Islet precursor cell (in vitro differentiated cells): ENCODE measurements at places on chromosomes 6 and 20.

- no peak for DNase-seq
Observed at GRCh38 chr6:107123501-107123900, 8.2 kb upstream of the BEND3 start.

- no peak for DNase-seq
Observed at GRCh38 chr6:34583461-34583860, 27.3 kb upstream of the SPDEF start.

DNA sequence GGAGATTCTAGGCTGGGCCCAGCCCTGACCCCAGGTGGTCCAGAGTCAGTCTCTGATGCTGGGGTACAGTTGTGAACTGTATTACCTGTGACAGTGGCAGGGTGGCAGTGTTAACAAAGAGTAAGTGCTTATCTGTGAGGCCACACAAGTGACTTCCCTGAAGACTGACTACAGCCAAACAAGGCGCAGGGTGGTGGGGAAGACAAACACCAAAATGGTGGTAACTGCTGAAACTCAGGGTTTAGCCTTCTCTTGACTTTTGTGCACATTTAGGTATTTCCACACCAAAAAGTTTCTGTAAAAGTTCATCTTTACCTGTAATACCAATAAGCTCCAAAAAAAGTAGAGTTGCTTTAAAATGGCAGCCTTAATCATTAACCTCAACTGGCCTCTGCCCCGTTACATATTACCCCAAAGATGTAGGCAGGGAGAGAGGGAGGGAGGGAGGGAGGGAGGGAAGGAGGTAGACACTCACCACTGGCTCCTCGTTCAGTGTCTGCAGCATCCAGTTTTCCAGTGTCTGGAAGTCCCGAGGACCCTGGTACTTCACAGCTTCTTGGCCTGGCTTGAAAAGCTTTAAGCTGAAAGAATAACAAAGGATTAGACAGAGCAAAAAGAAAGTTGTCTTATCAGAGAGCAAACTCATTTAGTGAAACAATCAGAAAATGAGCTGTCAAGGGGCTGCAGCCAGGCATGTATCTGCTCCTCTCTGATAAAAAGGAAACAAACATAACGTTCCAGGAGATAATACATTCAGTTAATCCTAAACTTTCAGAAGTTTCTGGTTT lies 11.3 kb downstream of the TXNDC5 start:
- no peak for DNase-seq

DNA sequence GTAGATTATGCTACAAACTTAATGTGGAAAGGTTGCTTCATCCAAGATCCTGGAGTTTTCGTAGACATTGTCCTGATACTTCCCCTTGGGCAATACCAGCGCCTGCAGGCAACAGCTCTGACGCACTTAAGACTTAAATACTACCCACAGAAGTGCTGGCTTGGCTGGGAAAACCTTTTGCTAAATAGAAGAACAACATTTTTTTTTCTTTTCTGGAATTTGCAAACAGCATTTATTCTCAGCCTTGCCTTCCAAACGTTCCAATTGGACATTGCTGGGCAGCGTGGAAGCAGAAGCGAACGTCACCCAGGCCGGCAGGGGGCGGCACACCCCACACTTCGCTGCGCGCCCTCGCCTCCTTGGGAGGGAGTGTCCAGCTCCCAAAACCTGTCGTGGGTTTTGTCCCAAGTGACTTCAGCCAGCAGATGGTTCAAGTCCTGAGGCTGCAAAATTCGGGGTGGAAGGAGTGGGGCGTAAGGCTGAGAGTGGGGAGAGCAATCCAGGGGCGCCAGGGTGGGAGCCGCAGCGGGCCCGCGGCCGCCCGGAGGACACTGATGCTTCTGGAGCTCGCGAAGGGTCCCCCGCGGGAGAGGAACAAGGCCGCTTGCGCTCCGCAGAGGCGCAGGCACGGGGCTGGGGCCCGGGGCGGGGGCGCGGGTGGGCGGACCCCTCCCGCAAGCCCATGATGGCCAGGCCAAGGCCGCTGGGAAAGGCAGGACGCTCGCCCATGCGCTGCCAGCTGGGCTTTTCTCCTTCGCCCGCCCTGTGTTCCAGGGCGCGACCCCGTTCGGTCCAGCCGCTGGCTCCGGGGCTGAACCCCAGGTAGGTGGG lies 60.8 kb upstream of the MAP3K4 start:
- DNase-seq, result peak; percentile 87

- DNase-seq, result no peak
Observed at GRCh38 chr20:9909167-9909566, 70.3 kb upstream of the PAK5 start.

DNA sequence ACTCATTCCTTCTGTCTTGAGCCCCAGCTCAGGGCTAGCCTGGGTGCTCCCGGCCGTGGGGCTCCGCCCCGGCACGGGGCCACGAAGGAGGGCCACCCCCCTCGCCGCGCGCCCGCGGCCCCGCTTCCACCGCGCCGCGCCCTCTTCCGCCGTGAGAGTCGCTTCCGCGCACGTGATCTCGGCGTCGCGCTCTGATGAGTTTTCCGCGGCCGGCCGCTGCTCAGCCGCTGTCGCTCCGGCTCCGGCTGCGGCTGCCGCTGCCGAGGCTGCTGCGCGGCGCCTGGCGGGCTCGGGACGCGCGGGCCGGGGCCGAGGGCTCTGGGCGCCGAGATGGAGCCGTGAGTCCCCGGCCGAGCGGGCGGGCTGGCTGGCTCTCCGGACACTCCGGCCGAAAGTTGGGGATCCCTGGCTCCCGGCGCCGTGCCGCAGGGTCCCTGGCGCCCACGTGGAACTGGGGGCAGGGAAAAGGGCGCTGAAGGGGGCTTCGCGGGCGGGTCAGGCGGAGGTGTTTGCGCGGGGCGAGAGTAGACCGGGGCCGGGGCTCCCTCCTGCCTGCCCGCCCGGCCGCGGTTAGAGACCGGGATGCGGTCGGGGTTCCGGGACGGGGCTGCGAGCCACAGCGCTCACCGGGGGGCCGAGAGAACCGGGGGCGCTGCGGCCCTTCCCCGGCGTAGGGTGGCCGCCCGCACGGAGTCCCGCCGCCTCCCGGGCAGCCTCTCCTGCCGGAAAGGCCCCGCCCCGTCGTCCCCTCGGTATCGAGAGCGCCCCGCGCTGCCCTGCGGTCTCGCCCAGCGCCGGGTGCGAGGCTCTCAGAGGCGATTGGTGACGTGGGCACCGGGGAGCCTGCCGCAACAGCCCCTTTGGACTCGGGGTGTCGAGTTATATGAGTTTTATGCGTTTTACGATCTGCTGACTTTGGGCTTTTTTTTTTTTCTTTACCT lies at the start of gene TMEM181:
Gene TMEM181 (plus strand): TSS at position 197 of the 941 bp plus-strand sequence. CDS start 134 bp downstream, at position 331.
- peak; percentile 87 for DNase-seq

GRCh38 chr20:38344107-38344701 lies 2.1 kb upstream of the LBP start:
- no peak for DNase-seq

GRCh38 chr6:11083491-11083890 lies 10.1 kb upstream of the SMIM13 start:
- DNase-seq, result no peak

DNA sequence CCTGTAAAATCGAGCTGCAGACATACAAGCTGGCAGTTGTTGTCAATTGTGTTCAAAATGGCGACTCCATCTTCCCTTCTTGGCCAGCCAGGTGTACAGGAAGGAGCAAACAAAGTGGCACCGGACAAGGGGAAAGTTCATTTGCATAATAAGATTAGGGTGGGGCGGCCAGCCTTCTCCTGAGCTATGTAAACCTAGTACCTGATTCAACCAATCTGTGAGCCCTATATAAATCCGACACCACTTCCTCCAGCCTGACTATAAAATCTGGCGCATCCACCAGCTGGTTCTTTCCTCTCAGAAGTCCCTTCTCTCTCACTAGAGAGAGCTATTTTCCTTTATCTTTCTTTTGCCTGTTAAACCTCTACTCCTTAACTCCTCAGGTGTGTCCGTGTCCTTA lies 8.1 kb upstream of the HBS1L start:
- no peak for DNase-seq

DNA sequence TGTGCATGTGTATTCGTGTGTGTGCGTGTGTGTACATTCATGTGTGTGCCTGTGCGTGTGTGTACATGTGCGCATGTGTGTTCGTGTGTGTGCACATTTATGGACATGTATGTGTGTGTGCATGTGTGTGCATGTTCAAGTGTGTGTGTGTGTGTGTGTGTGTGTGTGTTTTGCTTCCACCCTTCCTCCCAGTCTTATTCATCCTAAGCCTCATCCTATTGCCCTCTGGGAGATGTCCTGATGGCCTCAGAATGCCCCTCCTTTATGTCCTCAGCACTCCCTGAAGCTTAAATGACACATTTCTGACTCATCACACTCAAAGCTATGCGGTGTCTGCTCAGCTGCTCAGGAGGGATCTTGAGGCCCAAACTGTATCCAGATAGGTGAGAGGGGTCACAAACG lies 76.6 kb upstream of the CCDC167 start:
- DNase-seq, result peak; percentile 89

GRCh38 chr6:5173810-5174209 lies 86.9 kb downstream of the LYRM4 start:
- no peak for DNase-seq

DNA sequence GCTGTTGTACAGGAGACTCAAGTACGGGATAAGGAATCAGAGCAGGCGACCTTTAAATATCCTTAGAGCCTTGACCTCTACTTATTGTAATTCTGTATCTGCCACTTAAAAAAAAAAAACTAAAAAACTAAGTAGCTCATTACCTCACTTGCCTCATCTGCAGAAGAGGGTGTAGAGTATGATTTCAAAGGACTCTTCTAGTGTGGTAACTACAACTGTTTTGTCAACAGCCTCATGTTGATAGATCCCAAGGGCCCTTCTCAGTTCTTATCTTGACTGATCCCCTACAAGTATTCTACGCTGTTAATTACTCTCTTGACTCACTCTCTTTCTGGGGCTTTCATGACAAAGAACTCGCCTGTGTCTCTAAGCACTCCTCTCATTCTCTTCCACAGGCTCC lies 16.7 kb upstream of the PDYN start:
- DNase-seq, result peak; percentile 30

DNA sequence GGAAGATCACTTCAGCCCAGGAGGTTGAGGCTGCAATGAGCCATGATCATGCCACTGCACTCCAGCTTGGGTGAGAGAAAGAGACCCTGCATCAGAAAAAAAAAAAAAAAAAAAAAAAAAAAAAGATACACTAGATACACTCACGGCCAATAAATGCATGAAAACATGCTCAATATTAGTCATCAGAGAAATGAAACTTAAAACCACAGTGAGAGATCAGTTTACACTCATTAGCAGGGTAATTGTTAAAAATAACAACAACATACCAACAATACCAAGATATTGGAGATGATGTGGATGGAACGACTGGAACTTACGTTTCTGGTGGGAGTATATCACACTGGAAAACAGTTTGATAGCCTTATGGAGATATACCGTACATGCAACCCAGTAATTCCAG lies 29.9 kb downstream of the HS3ST5 start:
- DNase-seq, result no peak

- no peak for DNase-seq
Observed at GRCh38 chr6:33315793-33316602, 1.5 kb downstream of the ZBTB22 start.

GRCh38 chr20:4435225-4435624 lies 286.5 kb upstream of the PRND start:
- no peak for DNase-seq

DNA sequence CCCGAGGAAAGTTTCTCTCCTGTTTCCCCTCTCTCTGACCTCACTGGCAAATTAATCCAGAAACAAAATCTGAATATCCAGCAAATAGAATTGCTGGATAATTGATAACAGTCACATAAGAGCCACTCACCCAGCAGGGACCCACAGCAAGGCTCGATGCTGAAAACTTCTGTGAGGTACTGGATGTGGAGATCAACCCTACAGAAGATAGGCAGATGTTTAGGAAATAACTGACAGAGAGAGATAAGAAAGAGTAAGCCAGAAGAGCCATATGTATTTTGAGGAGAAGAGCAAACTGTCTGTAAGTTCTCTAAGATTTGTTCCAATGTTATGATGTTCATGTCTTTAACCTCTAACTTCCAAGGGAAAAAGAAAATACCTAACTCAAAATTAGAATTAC lies 59.7 kb downstream of the PKHD1 start:
- DNase-seq, result no peak

GRCh38 chr20:32473231-32474008 lies 111.7 kb downstream of the NOL4L start:
- no peak for DNase-seq

DNA sequence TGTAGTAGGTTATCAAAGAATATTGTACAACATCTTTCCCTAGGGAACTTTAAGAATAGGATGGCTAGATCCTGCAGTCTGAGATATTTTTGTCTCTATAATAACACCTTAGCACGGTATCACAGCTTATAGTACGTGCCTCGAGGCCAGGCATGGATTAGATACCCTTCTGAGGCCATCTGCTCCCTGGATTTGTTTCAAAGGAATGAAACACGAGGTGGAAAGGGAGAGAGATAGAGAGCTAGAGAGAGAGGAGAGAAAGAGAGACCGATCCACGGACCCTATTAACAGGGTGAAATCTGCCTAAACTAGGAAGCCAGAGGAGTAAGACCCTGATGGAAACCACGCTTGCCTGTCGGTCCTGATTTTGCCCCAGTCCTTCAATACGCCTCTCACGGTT lies 92.5 kb downstream of the CD83 start:
- DNase-seq, result no peak

GRCh38 chr20:50292591-50293283 lies 102.1 kb downstream of the CEBPB start:
- DNase-seq, result peak; percentile 72

- no peak for DNase-seq
Observed at GRCh38 chr6:47351621-47352020, 41.9 kb upstream of the TNFRSF21 start.

DNA sequence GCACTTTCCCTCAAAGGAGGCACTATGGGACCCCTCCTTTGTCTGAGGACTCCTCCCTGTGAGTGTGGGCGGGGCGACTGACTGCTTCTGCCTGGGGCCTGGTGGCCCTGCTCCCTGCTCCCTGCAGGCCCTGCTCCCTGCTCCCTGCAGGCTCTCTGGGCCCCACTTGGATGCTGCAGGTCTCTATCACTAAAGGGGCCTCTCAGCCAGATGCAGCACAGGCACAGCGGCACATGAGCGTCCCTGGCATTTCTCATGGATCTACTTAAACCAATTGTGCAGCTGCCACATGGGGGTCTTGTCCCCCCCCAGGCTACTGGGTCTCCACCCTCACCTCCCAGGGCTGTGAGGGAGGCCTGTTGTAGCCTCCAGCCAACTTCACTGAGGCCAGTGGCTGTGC lies 7.8 kb downstream of the EEF1A2 start:
- DNase-seq, result no peak

GRCh38 chr6:75220357-75220756 lies 14.5 kb upstream of the COL12A1 start:
- DNase-seq, result no peak

- no peak for DNase-seq
Observed at GRCh38 chr6:139680819-139681218, 306.4 kb upstream of the CITED2 start.

DNA sequence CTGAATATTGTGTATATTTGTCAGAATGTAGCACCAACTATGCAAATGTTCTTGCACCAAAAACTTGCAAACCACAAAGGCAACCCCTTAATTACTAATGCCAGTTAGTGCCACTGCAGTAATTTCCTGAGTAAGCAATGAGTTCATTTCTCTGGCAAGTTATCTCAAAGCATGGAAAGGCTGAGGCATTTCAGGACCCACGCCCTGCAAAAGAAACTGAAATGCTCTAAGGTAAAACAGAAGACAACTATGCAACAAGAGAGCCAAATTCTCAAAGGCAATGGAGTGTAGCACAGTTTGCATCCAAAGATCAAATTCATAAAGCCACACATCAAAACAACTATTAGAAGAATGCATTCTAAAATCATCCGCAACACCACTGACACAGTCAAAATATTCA lies 994.4 kb downstream of the EYS start:
- DNase-seq, result no peak

GRCh38 chr20:37179683-37180524 lies 556 bp upstream of the MROH8 start:
- DNase-seq, result no peak
